ENCODE measurements at places on chromosomes 1 and 21. TPM values are rescaled to one million over a fixed set of nuclear protein-coding genes. Genes with fewer than 3 reads are reported as not detected.

DNA sequence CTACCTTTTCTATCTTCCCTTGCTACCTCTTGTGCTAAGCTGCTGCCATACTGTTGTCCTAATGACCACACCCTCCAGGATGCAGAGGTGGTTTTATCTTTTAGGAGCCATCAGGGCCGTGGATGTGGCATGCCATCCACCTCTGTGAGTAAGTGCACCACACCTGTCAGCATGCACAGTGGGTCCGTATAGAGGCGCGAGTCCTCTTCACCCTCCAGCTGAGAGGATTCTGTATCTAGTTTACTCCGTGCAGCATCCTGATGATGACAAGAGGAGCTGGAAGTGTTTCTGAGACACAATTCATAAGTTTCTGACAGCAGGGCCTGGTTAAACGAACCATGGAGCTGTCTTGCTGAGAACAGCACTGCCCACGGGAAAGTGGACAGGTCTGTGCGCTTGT is 11.2 kb downstream of the FAM3B start:
- no peak for DNase-seq

GRCh38 chr1:82695443-82695842 is 894.7 kb downstream of the ADGRL2 start:
- DNase-seq = no peak

Gene PROK1
- polyA plus RNA-seq = 0.05 TPM

DNA sequence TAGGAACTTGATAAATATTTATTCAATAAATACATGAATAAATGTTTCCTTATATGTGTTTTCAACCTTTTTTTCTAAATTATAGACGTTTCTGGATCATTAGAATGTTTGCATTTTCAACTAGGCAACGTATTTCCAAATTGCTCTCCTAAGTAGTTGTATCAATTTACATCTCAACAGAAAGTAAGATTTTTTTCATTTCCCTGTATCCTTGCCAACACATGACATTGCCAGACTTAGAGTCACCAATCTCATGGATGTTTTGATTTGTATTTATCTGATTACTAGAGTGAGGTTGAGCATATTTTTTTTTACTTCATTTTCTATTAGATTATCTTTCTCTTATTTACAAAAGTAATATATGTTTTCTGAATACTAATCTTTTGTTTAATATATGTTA is 22.2 kb upstream of the SMG7 start:
- DNase-seq = peak; percentile 77

- no peak for DNase-seq
Observed at GRCh38 chr1:67355745-67356424, 48.2 kb downstream of the IL12RB2 start.

DNA sequence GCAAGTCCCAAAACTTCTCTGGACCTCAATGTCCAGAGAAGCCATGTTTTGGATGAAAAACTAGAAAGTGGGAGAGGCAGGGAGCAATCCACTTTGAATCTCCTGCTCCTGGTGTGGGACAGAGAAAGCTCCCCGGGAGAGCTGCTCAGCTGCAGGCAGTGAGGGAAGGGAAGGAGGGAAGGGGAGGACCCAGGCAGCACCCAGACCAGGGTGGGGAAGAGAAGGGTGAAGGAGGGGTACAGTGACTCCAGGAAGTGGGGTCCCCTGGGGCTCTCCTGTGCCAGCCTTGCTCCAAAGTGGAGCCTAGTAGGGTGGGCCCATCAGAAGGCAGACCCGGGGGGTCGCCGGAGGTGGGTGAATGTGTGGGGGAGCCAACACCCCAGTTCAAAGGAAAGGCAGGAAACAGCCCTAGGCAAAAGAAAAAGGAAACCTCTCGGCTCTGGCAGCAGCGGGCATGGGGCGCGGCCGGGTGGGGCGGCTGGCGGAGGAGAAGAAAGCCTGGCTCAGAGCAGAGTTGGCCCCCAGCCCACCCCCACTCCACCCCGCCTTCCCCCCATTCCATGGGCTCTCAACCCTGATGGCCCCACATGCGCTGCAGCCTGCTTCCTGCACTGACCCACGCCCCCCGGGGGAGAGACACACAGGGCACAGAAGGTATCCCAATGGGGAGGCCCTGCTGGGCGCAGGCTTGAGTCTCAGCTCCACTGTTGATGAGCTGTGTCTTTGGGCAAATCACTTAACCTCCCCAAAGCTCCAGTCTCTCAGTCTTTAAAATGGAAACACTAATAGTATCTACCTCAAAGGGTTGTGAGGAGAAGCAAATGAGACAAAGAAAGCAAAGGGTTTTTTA is 5.7 kb downstream of the LGR6 start:
- DNase-seq = no peak

Gene VWA5B1
- polyA plus RNA-seq = 0.02 TPM

Measured in lung (tissue), 17 donors.